ENCODE measurements at places on chromosomes 16 and 17.

GRCh38 chr17:81891303-81891552, 158 bp downstream of the ALYREF start:
- DNase-seq = no peak

GRCh38 chr16:77761204-77761603, 27.2 kb upstream of the VAT1L start:
- no peak for DNase-seq

- DNase-seq = no peak
Observed at GRCh38 chr16:64751906-64752305, 370.0 kb downstream of the CDH11 start.

DNA sequence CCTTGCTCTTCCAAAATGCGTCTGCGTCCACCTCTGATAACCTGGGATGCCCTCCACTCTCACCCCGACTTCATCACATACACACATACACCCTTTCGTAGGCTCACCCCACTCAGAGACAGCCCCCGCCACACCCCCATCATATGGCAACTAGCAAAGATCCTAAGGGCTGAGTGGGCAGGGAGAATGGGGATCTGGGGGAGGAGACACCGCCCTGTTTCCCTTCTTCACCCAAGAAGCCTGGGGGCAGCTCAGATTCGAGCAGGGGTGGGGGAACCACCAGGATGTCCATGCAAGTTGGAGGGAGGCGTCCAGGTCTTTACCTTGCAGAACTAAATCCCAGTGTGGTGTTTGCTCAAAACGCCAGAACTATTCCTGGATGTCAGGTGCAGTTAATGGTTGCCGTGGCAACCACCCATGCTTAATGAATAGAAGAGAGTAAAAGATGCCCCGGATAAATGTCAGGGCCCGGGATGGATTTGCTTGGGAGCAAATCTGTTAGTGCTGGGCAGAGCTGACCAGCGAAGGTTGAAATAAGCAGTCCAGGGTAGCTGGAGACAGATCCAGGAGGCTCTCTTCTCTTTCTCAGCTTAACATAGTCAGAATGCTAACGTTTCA, 72.8 kb downstream of the CACNG3 start:
- DNase-seq = no peak

DNA sequence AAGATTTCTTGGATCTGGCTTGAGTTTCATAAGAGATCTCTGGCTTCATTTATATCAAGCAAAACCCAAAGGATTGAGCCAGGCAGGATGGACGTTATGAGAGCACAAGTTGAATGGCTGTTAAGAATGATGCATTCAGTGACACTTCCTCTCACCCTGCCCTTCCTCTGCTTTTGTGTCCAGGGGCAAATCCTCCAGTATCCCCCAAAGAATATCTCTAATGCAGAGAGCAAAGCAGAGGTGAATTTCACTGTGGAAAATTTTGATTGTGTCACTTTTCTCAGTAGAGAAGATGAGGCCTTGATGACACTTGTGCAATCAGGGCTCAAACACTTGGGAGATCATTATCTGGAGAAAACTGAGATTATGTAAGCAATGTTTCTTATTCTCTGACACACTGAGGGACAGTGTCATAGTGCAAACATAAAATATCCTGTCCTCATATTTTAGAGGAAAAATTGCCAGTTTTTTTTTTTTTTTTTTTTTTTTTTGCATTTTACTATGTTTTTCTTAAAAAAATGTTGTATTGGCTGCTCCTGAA, 25.3 kb downstream of the MARCHF10 start:
- no peak for DNase-seq

DNA sequence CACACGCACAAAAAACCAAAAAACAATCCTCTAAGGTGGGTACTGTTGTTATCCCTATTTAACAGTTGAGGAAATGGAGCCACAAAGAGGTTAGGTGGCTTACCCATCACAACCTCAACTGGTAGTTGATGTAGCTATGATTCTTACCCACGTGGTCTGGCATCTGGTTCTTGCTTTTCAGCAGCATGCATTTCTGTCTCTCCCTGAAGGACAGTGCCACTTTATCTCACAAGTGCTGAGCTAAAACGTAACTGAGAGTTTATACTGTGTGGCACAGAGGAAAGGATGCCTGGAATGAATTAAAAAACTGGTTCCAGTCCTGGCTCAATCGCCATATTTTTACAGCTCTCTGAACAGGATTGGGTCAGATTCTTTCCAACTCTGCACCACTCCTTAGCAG, 1.9 kb upstream of the CORO6 start:
- DNase-seq = no peak

DNA sequence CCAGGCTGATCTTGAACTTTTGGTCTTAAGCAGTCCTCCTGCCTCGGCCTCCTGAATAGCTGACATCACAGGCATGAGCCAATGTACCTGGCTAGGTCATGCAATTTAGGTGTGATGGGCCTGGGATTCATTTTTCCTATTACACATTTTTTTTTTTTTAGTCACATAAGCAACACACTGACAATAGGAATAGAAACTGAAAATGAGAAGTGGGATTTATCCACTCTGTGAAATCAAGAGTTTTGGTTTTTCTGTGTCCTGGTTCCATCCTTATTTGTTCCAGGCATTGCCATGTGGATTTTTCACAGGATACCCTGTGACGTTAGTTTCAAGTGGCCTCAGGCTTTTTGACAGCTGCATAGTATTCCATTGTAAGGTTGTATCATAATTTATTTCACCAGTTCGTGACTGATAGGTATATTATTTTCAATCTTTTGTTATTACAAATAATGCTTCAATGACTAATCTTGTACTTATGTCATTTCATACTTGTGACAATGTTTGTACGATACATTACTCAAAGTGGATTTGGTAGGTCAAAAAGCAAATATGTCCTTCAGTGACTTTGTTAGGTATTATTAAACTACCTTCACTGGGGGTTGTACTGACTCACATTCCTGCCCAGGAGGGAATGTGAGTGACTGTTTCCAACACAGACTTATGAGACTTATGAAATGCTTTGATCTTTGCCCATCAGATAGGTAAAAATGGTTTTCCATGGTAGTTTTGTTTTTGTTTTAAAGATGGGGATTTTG, 10.6 kb downstream of the ADCY7 start:
- DNase-seq = no peak

GRCh38 chr17:2092253-2092652, 37.4 kb downstream of the HIC1 start:
- DNase-seq = no peak

DNA sequence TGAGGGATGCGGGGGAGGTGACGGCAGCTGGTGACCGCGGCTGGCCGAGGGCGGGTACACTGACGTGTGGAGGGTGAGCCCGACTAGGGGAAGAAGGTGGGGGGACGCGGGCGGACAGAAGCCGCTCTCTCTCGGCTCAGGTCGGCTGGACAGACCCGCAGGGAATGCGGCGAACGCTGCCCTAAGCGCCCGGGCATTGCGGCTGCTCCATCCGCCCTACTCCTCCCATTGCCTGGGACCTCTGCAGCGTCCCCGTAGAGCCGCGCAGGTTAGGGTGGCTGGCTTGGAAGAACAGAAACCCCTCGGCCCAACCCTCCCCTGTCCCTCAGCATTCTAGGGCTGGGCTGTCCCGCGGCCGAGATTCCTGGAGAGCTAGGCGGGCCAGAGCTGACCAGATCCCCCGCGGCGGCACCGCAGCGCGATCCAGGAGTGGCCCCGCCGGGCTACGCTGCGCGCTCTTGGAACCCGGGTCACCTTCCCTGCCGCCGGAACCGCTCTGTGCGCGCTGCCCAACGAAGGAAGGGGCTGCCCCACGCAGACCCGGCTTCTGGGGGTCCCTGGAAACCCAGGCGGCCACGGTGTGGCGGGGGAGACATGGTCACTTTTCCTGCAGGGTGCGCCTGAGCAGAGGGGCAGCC, 3.0 kb downstream of the DLX4 start:
- no peak for DNase-seq

- DNase-seq = peak; percentile 37
Observed at GRCh38 chr16:74601126-74601871, 5.6 kb downstream of the GLG1 start.

GRCh38 chr17:32100971-32101631, 41.2 kb upstream of the RHOT1 start:
- DNase-seq = no peak

GRCh38 chr16:65817066-65817465, 549.4 kb upstream of the CDH5 start:
- no peak for DNase-seq

GRCh38 chr16:4416200-4417032, at the start of gene CORO7:
Gene CORO7 (minus strand): TSS chr16:4416596. CDS start chr16:4416518, 78 bp downstream.
- peak; percentile 99 for DNase-seq

GRCh38 chr16:69294051-69294450, 17.1 kb upstream of the VPS4A start:
- DNase-seq = no peak

DNA sequence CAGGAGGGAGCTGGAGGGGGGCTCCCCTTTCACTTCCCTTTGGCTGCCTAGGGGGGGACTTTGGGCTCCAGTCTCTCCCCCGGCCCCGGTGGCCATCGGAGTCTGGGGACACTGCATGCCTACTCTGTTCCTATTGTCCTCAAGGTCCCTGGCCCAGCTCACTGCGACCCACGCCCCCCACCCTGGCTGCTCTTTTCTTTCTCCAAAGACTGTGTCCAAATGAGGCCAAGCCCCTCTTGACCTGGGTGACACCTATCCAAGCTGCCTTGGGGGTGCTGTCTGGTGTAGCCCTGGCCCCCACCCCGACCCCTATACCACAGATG, 12.9 kb downstream of the UBALD1 start:
- DNase-seq = no peak

GRCh38 chr17:10737736-10738135, 7.9 kb upstream of the TMEM220 start:
- DNase-seq = no peak

DNA sequence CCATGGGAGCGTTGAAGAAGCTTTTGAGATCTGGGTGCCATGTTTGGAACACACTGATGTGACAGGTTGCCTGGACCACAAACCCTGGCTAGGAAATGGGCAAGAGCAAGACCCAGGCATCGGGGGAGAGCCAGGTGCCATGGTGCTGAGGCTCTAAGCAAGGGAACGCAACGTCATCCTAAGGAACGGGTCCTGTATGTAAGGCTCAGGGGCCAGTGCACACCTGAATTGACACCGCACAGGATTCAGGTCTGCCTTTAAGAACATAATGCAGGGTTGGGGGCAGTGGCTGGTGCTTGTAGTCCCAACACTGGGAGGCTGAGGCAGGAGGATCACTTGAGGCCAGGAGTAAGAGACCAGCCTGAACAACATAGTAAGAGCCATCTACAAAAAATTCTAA, 10.8 kb downstream of the PSMD7 start:
- no peak for DNase-seq

GRCh38 chr17:69547947-69548346, 133.4 kb downstream of the MAP2K6 start:
- no peak for DNase-seq

DNA sequence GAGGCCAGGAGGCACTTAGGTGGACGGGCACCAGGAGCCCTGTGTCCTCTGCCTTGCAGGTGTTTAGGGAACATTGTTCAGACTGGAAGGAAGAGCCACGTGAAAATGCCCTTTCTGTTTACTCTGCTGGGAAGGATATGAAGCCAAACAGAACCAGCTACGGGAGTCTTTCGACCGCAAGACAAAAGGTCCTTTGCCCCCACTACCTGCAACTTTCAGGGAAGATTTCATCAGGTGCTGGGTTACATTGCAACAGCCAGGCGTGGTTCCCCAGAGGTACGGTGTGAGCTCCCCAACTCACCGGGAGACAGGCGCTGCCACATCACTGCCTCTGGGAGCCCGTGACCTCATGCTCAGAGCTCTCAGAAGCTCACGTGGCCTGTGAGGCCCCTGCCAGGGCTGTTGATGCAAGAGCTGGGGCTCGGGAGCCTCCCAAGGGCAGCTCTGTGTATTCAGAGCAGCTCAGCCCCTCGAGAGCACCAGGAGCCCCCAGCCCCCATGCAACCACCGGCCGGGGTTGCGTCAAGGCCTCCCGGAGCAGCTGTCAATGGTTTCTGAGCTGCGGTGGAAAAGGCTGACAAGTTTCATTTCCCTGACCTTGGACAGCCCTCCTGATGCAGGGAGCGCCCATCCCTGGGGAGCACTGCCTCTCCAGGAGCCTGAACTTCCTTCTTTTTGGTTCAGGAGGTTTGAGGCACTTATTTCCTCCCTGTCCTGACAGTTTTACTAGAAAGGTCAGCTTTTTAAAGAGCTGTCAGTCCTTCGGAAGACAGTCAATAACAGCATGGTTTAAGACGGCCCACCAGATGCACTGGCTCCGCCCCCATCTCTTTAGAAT, 42.1 kb downstream of the TBC1D16 start:
- DNase-seq = no peak

- no peak for DNase-seq
Observed at GRCh38 chr17:58277802-58278595, 2.7 kb downstream of the MPO start.

- no peak for DNase-seq
Observed at GRCh38 chr17:75933808-75934207, 7.0 kb downstream of the FBF1 start.

DNA sequence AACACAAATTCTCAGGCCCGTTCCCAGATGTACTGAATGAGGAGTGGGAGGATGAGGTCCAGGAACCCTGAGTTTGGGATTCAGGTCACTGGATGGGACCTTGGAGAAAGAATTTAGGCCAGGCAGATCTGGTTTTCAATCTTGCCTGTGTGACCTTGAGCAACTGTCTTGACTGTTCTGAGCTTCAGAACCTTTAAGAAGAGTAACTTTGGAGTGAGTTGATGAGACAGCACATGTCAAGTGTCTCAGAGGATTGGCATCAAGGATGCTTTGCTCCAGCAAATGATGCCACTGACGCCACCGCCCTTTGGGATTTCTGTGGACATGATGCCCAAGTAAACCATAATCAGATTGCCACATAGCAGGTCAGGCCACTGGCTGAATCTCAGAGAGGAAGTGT, 56.2 kb upstream of the DNAJA2 start:
- no peak for DNase-seq

GRCh38 chr17:76635039-76635438, 8.5 kb downstream of the ST6GALNAC1 start:
- DNase-seq = no peak

DNA sequence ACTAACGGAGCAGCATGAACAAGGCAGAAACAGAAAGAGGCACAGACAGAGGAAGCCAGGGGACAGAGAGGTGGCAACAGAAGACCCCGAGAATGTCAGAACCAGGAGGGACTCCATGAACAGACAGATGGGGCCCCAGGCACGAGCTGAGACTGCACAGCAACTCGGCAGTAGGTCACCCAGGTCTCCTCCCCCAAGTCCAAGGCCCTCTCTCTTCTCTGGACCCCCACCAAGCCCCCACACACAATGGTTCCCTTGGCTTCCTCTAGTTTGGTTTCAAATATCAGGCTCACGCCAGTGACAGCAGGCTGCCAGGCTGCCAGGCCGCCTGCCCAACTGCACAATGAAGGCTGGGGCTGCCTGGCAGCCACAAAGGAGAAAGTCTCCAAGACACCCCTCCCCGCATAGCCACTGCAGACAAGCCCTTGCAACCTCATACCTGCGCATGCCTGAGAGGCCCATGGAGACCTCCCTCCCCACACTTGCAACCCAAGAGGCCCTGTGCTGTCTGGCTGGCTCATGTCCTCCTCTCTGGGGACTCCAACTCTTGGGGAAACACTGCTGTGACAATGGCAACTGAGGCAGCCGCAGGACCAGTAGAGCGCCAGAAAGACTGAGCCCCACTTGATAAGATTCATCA, 54.8 kb downstream of the PIMREG start:
- DNase-seq = no peak

Data from activated CD8-positive, alpha-beta memory T cell treated with anti-CD3 and anti-CD28 coated beads for 1 hour (primary cell).